ENCODE measurements at places on chromosomes 2 and 18.

GRCh38 chr18:62105376-62105775, 81.5 kb downstream of the PIGN start:
- DNase-seq = no peak

GRCh38 chr2:1859671-1860450, 115.5 kb upstream of the PXDN start:
- no peak for DNase-seq

DNA sequence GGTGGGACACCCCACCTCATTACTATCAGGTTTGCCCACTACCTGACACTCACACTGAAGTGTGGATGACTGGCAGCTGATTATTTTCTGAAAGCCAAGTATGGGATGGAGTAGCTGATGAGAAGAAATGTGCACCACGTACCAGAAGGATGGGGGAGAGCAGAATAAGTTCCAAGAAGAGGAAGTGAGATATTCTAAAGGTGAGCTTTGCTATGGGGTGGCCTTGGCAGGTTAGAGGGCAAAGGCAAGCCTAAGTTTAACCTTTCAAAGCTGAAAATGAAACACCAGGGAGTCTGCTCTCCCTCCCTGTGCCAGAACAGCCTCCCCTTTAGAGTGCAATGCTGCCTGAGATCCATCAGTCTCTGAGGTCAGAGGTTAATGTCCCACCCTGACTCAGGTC, 196.1 kb upstream of the OSR1 start:
- DNase-seq = no peak

DNA sequence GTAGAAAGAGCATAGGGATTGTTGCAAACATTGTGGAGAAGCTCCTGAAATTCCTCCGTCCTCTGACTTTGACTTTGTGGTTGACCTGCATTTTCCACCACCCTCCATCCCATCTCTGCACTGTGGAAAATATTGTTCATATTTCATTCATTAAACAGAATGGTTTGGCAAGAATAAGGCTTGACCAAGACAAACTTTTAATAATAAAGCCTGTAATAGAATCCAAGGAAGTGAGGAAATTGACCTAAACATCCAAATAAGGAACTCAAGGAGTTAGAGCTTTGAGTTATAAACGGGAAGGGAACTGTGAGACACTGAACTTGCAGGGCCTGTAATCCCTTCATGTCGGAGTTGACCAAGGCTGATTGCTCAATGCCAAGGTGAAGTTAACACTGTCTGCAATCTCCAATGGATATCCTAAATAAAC, 115.2 kb downstream of the GFPT1 start:
- DNase-seq = no peak

All from AG04449 (cell line).